Globus pallidus (tissue), 1 donor: ENCODE measurements at places on chromosomes 6 and 20.

DNA sequence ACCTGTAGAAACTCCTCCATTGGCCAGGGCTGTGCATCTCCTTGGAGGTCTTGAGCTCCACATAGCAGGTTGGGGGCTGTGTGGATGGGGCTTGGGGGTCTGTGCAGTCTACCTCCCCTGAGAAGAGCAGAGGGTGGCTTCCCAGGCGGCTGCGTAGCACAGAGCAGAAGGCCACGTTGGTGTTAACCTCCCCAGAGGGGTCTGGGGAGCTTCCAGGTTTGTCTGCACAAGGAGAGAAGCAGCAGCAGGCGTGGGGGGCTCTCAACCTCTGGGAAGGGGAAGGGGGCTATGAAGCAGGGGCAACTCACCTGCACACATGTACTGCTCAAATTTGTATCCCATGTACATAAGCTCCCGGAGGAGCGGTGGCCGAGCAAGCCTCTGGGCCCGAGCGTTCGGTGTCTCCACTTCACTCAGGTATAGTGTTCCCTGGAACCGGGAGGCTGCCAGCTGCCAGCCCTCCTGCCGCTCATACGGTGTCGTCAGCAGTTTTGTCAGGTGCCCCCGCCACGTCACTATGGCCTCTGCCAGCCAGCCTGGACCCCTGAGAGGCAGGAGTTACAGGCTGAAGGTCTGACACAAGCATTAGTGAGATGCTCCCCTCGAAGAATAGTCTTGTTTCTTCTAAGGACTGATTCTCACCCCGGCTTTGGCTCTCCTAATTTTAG, 1.2 kb downstream of the DXO start:
- no peak for DNase-seq

DNA sequence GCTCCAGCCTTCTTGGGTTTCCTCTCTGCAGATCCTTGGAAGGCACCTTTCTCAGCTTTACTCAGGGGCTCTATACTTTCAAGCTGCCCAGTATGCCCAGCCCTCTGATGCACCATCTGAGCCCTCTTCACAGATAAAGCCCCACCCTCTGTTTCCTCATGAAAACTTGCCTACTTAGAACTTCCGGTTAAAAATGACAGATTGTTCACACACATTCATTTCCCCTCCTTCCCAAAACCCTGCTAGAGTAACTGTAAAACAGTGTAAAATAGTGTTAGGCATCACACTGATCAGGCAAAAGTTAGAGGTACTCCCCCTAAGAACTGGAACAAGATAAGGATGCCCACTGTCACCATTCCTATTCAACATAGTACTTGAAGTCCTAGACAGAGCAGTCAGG, 14.0 kb upstream of the GCM1 start:
- no peak for DNase-seq

DNA sequence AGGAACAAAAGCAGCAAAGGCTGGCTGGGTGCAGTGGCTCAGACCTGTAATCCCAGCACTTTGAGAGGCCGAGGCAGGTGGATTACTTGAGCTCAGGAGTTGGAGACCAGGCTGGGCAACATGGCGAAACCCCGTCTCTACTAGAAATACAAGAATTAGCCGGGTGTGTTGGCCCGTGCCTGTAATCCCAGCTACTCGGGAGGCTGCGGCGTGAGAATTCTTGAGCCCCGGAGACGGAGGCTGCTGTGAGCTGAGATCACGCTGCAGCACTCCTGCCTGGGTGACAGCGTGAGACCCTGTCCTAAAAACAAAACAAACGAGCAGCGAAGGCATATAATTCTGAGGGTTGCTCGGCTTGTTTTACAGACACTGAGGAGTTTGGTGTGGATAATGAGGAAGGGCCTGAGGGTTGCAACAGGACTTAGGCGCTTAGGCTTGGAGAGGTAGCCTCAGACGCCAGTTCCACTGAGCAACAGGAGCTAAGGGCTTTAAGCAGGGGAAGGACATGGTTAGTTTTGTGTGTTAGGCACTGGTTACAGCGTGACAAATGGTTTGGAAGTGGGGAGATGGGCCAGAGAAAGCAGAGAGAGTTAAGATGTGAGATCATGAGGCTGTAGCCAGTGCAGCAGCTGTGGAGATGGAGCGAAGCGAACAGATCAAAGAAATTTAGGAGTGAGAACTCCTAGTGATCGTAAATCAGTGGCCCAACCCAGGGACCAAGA, 1.2 kb downstream of the MYH7B start:
- DNase-seq = no peak

- DNase-seq = no peak
Measured at GRCh38 chr6:89597372-89597771, 41.2 kb downstream of the LYRM2 start.

GRCh38 chr6:113146878-113147277, 710.3 kb upstream of the MARCKS start:
- DNase-seq = no peak

DNA sequence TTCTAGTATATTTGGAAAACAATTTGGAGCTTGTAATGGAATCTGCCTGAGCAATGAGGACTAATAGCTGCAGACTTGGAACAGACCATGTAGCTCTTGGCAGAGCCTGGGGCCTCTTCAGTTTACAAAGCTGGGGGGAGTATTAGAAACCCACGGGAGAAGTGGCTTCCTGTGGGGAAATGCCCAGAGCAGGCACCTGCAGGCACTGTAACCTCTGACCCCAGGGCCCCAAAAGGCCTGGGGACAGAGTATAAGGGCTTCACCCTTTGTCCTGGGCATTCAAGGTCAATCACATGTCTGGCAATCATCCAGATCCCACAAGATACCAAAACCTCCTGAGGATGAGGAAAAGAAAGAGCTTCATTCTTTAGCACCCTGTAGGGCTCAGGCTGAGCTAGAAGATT, 19.4 kb downstream of the PKIG start:
- peak; percentile 64 for DNase-seq

DNA sequence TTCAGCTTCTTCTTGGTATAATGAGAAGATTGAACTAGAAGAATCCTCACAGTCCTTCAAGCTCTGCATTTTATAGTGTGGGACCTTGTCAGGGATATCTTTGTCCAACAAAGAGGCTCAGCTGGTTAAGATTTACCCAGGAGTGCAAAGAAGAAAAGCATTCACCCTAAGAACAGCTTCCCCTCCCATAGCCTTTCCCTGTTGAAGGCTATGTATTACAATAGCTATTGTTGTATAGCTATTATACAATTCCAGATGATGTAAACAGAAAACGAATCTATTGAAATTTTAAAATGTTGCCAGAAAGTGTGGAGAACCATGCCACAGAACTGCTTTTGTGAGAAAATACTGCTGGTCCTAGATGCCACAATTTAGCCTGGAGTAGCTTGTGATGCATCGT, 85.5 kb upstream of the CNKSR3 start:
- no peak for DNase-seq

DNA sequence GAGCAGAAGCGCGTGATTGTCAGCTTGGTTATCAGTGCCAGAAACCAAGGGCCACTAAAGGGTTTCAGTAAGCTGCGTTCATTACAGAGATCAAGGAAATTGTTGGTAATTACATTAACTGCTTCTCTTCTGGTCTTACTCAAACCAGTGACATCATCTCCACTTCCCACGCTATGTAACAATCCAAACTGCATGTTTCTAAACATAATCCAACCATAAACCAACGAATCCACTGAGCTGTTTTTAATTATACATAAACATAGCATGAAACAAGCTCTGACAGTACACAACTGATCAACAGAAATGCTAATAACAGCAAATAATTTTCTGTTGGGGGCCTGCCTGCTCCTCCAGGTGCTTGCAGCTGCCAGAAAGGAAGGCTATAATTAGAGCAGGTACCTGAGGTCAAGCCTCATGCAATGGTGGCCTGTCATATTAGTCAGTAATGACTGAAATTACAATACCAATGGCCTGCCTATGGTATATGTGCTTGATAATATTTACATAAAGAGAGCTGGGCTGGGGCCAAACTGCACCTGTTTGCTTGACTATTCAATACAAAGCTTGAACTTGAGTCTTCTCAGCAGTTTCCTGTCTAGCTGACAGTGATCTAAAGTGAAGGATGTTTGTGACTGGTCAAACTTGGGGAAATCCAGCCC, 40.1 kb downstream of the ILRUN start:
- DNase-seq = peak; percentile 40

- no peak for DNase-seq
Measured at GRCh38 chr6:88141561-88142296, 24.4 kb downstream of the CNR1 start.

DNA sequence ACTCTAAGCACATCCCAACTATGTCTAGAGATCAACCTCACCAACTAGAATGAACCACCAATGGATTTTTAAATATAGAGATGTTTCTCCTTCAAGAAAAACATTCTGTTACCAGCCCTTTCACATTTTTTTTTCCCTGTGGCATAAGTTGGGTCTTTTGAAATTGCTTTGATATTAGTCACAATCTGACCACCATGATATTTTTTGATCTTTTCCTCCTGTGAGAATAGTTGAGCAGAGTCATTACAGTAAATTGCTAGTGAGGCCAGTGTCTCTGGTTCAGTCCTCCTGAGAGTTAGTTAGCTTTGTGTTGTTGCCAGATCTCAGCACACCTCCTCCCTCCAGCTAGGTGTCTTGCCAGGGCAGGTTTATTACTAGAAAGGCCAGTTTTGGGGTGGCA, 79.7 kb upstream of the MYLIP start:
- no peak for DNase-seq

DNA sequence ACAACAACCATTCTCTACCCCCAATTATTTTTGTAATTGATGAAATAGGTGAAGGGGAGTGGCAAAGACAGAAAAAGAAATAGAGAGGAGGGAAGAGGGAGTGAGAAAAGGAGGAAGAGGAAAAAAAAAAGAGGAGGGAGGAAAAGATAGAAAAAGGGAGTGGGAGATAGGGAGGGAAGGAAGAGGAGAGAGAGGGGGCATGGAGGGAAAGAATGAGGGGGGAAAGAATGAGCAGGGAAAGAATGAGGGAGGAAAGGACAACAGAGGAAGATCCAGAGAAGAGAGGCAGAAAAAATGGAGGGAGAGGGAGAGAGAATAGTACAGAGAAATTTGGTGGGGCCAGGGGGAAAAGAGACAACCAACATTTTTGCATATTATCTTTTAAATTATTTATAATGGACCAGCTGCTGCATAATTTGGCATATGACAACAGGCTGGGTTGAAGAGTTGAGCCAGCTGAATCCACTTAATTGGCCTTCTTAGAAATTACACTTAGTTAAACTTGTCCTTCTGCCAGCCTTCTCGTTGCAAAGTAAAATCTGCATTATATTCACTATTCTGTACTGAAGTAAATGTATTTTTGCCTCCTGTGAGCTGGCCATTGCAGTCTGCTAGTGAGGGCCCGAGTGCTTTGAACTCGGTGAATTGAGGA, 101.0 kb downstream of the ARHGAP18 start:
- no peak for DNase-seq

DNA sequence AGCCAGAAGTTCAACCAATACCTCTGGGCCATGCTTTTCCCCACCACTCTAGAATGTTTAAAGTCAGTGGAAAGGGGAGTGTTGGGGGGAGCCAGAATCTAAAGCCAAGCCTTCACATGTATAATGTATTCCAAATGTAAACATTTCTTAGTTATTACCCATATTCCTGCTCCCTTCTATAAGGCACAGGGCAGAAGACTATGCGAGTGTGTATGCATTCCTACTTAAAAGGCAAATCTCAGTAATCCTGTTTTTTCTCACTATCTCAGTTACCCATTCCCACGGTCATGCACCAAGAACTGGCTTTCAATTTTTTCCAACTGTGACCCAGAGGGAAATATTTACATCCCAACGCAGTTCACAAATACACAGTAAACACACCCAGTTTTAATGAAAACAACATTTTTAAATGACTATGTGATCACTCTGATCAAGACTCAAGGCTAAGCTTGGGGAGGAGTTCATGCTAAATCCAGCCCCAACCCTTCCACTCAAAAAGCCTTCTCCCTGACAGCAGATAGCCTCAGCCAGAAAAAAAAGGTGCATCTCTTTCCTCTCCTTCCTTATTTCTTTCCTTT, 57.5 kb downstream of the EPB41L2 start:
- DNase-seq = no peak

GRCh38 chr6:84255641-84256040, 28.2 kb upstream of the CEP162 start:
- DNase-seq = no peak

DNA sequence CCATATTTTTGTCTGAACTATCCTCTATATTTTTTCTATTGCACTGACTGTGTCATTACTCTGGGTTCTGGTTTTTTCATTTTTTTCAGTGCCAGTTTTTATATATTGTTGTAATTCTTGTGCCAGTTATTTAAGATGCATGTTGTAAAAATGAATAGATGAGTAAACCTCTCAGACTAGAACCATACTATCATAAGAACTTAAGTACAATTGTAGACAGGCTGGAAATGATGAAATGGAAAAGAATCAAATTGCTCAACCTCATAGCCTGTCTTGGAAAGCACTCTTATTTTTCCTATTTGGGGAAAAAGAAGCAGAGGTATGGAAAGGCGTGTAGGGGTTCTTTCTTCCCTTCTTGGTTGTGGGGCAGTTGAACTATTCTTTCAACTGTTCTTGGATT, 30.2 kb downstream of the PANK2 start:
- DNase-seq = no peak

DNA sequence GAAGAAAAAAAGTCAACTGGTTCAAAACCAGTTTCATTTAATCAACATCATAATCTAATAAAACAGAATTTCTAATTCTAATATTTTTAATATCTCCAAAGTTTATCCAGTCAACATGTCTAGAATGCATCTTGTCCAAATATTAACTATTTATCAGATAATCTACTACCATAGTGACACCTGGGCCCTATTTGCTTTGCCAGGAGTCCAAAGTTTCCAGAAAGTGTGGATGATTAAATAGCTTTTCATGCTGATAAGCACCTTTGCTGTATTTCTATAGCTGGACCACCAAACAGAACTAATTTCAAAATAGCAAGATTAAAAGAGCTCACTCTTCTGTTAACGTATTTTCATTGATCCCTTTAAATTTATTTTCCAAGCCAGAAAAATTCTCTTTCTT, 12.3 kb upstream of the TAAR1 start:
- no peak for DNase-seq
